ENCODE measurements at places on chromosomes 3 and 15.

DNA sequence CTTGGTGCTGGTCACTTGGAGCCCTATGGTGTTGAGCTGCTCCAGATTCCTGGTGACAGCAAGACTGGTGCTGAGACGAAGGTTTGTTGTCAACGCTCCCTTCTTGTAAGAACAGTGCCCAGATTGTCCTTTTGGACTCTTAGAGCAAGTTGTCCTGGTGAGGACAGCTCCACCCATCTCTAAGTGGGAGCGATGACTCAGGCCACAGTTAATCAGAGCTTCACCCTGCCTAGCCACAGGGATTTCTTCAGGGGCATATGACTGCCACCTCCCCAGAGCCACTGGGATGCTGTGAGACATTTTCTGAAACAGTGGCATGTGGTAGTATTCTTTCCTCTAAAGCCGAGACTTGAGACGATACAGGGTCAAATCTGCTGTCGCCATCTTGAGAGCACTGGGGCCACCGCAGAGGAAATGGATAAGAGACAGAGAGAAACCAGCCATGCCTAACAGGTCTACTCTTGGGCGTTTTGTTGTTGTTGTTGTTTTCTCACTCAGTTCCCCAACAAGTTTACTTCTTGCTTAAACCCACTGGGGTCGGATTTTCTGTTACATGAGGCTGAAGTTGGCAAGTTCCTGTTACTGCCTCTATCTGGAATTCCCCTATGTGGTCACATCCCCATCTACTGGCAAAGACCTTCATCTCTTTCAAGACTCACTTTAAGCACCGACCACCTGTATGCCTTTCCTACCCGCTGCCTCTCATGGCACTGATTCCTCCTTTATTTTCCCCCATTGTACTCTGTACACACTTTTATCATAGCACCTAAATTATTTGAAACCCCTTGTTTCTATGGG, 16.0 kb upstream of the PCOLCE2 start:
- DNase-seq: no peak

- DNase-seq: no peak
Measured at GRCh38 chr3:57992452-57993213, 15.6 kb upstream of the FLNB start.

DNA sequence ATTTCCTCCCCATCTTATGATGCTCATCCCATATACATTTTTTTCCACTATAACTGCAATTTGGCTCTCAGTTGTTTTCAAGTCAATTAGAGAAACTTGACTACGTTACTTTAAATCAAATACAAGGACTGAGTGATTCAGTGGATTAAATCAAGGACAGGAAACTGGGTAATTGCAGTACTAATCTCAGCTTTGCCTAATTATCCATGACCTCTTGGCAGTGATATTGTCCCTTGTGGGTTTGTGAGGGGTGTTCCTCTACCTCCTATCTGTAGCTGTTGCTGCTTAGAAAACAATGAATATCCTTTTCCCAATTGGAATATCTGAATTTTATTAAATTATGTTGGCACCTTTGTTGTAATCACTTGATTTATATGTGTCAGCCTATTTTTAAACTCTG, 79.4 kb downstream of the ZPLD1 start:
- no peak for DNase-seq

GRCh38 chr15:47507221-47507985, 209.9 kb upstream of the SEMA6D start:
- DNase-seq: no peak

DNA sequence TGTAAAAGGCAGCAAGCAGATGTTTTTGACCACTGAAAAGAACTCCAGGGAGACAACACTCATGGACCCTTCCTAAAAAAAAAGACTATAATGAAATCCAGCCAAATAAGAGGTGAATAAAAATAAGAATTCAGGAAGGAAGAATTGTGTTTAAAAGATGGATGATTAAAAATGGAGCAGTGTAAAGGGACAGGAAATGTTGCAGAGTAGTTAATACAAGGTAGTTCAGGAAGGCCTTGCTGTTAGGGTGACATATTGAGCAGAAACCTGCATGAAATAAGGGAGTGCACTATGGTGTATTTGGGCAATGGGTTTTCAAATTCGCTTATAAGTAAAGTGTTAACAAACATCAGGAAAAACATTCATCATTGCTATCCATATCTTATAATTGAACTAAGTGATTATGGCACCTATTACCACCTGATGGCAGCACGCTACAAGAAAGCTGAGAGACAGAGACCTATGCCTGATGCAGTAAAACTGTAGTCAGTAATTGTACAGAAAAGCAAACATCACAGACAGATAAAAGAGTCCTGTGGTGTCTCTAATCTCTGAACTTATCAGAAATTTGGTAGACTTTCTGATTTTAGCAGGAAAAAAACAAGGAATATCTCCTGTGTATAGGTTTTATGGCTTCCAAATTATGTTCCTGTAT, 5.8 kb upstream of the DBR1 start:
- peak; percentile 31 for DNase-seq

- no peak for DNase-seq
Measured at GRCh38 chr15:32096916-32097617, 66.8 kb downstream of the CHRNA7 start.

Measured in DND-41 (cell line).